ENCODE measurements at places on chromosomes 1 and 21. TPM values are rescaled to one million over a fixed set of nuclear protein-coding genes. Genes with fewer than 3 reads are reported as not detected.
A peak's percentile ranks its signal among the peaks of the same experiment; 100 is the strongest.

The FMO5 gene
- total RNA-seq = 0.83 TPM

The LAPTM5 gene
- total RNA-seq = not detected

The PKLR gene
- not detected for total RNA-seq

The CCDC18 gene
- 7.3 TPM for total RNA-seq

The ATP1A2 gene
- total RNA-seq = under 0.01 TPM

The AIRE gene
- not detected for total RNA-seq

GRCh38 chr1:199945591-199945990 lies 81.9 kb upstream of the NR5A2 start:
- DNase-seq = no peak

DNA sequence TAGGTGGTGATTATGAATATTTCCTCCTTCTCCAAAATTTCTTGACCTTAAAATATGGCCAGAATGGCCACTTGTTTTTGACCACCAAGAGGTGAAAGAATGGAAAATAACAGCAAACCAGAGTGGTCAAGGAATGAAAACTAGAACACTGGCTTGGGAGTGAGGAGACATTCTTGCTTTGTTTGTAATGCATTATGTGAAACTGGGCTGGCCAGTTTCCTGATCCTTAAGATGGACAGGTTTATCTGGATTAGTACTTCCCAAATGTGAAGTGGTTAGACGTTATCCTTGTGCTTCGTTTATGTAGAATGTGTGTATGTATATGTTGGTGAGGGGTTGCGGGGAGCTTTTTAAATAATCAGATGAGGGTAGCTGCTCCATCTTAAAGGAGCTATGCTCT lies 12.8 kb downstream of the PLA2G4A start:
- peak; percentile 9 for DNase-seq

DNA sequence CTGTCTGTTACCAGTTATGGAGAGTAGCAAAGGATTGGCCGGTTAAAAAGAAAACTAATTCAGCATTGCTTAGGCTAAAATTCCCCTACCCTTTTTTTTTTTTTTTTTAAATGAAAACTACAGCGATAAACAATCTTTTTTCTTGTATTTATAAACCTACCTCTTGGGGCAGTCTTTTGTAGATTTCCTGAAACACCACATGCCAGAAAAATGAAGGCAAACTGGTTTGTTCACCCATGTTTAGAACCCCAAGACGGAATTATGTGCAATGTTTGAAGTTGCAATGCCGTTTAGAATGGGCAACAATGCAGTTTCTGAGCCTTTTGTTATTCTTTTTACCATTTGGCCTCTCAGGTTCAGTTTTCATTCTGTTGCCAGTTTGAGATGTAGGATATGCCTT lies 59.1 kb downstream of the PRDM2 start:
- no peak for DNase-seq

- DNase-seq = peak; percentile 70
Measured at GRCh38 chr1:172429331-172430127, 9.0 kb downstream of the C1orf105 start.

GRCh38 chr21:32207406-32207716 lies 71.5 kb downstream of the MIS18A start:
- no peak for DNase-seq

DNA sequence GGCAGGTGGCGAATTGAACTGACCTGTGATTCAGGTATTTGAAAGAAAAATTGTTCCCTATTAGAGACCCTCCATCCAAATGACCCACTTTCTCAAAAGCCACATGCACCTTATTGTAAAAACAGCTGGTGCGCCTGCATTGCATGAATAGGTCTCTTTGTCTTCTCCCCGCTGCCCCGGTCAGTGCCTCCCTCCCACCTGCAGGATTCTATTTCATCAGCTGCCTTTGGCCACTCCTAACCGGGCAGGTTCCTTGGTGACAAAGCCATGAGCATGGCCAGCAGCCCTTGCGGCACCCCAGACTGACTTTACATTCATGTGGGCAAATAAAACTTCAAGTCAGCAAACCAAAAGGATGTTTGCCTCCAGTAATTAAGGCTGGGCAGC lies 6.4 kb downstream of the TMPRSS3 start:
- DNase-seq = no peak

DNA sequence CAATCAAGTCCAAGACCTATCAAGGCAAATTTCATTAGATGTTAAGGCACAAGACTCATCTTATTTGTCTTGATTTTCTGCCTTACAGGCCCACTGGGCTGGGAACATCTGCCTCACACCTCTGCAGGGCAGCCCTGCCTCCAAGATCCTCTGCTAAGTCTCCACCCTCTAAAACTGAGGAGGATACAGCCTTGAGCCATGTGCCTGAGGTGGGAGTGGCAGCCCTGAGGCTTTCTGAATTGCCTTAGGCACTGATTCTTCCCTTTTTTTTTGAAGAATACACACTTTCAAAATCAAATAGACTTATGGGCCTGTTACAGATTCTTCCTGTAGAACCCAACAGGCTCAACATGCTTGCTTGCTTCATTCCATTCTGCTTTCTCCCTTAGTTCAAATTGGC lies 544.3 kb upstream of the ADAMTS5 start:
- no peak for DNase-seq

GRCh38 chr1:218705391-218705790 lies 360.3 kb downstream of the TGFB2 start:
- DNase-seq = peak; percentile 22

- DNase-seq = no peak
Measured at GRCh38 chr1:55288245-55288644, 73.1 kb upstream of the USP24 start.

- peak; percentile 52 for DNase-seq
Measured at GRCh38 chr1:220817907-220818306, 31.2 kb downstream of the MTARC1 start.

Data from IMR-90 (cell line).